ENCODE measurements at places on chromosomes 5 and 9.
A peak's percentile ranks its signal among the peaks of the same experiment; 100 is the strongest.

- no peak for DNase-seq
Observed at GRCh38 chr5:164504141-164504772, 998.8 kb downstream of the MAT2B start.

DNA sequence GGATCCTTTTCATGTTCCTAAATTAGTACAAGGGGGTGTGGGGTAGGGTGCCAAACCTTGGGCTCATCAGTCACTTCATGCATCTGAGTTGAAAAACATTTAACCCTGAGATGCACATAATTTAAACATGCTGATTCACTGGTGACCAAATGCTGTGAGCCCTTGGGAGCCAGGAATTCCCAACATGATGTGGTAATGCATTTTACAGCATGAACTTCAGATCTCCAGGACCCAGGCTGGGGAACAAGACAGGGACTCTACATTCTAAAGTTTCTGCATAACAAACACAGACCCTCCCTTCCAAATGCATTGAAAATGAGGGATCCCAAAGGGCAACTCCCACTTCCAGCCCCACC lies 322.2 kb downstream of the NDUFS4 start:
- no peak for DNase-seq

GRCh38 chr5:136629125-136629792 lies 263.9 kb upstream of the TRPC7 start:
- no peak for DNase-seq

- DNase-seq, result peak; percentile 32
Observed at GRCh38 chr9:114155995-114156656, 789 bp downstream of the COL27A1 start.

DNA sequence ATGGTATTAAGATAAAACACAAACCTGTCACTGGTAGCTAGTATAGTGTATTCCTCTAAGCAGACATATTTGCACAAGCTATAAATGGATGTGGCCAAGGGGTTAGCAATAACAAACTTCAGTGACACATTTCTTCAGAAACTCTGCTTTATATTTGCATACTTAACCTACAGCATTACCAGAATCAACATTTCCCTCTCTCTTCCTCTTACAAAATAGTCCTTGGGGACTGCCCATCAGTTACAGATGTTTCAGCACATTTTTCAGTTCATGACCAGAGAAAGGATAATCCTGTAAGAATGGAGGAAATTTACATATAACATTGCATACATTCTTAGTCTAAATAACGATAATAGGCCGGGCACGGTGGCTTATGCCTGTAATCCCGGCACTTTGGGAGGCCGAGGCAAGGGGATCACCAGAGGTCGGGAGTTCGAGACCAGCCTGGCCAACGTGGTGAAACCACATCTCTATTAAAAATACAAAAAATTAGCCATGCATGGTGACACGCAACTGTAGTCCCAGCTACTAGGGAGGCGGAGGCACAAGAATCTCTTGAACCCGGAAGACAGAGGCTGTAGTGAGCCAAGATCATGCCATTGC lies 25.3 kb upstream of the SLC1A1 start:
- DNase-seq, result no peak

GRCh38 chr9:127182901-127183746 lies 60.7 kb upstream of the ANGPTL2 start:
- no peak for DNase-seq

GRCh38 chr9:105835721-105836120 lies 141.4 kb downstream of the TMEM38B start:
- DNase-seq, result no peak

DNA sequence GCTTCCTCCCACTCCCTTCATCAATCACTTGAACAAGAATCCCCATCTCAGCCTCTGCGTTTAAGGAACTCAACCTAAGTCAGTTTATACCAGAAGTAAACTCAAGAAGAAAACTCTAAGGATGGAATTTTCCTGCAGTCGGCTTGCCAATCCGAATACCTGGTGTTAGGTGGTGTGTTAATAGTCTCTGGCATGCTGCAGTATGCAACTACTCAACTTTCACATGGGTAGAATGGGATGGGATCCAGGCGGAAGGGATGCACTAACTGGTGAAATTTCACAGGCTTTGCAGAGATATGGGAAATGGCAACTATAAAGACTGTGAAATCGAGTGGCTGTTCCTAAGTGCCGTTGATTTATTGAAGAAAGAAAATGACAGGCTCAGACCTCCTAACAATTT lies 560.6 kb downstream of the TLE1 start:
- no peak for DNase-seq

- no peak for DNase-seq
Observed at GRCh38 chr5:55708732-55709131, 3.4 kb downstream of the SLC38A9 start.

GRCh38 chr9:125227761-125228160 lies 13.4 kb downstream of the HSPA5 start:
- DNase-seq, result no peak

All from stimulated activated CD4-positive, alpha-beta T cell treated with anti-CD3 and anti-CD28 coated beads, Interleukin-1b, Interleukin-23, amount 100 ng/mL, for 48 hours (primary cell).